ENCODE measurements at places on chromosomes 2 and 18.

- DNase-seq, result no peak
These were observed 62.6 kb upstream of the NEDD4L start for GRCh38 chr18:57981308-57982028.

DNA sequence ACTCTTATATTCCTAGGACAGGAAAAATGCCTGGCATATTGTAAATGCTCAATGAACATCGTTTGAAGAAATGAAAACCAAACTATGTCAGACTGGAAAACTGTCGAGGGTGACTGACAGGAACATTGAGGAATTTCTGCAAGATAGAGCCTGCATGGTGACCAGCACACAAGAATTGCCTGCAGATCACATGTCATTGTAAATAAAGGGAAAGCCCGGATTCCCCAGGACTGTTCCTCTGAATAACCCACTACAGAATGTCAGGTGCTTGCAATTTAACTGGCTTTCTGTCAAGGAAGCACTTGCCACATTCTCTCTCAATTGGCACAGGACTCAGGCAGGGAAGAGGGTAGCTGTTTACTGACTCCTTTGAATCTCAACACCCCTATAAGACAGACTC is 129.0 kb upstream of the REG3G start:
- no peak for DNase-seq

DNA sequence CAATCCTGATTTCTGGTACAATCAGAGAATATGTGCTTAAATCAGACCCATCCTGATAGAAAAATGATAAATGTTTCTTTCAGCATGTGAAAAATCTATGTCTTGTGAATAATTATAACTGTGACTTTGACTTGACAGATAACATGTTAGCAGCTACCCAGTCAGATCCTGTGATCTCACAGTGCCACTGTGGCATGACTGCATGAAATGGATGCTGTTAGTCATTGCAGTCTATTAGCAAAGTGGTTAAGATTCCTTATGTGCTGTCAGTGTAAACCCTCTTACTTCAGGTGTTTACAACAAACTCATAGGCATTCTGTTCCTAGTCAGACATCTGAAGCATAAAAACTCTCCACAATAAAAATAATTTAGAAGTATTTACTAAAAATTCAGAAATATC is 244.6 kb upstream of the RND3 start:
- DNase-seq, result no peak

DNA sequence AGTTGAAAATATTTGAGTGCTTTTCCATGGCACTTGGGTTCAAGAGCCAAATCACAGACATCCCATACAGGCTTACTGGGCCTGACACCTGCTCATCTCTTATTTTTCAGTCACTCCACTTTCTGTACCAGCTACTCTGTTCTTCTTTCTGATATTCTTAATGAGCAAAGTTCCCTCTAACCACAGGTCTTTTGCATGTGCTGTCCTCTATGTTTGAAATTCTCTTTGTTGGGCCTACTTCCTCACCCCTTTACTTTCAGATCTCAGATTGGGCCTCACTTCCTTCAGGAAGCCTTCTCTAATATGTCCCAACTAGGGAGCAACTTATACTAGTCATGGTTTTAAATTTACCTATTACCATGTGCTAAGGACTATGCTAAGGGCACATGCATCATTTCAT is 81.8 kb upstream of the RBMS1 start:
- DNase-seq, result no peak

DNA sequence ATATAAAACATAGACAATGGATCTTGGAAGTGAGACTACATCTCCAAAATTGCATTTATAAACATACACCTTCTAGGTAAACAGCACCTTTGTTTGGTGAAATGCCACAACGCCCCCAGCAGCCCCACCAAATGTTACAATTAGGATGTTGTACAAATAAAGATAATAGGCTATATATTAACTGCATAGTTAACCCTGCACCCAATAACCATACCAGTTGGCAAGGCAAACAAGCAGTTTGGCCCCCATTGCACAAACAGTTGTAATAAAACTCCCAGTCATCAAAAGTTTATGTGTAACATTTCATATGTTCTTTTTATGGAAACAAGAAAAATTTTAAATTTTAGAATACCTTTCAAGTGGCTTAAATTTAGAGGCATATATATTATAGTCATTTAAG is 67.3 kb downstream of the PRPF40A start:
- no peak for DNase-seq

DNA sequence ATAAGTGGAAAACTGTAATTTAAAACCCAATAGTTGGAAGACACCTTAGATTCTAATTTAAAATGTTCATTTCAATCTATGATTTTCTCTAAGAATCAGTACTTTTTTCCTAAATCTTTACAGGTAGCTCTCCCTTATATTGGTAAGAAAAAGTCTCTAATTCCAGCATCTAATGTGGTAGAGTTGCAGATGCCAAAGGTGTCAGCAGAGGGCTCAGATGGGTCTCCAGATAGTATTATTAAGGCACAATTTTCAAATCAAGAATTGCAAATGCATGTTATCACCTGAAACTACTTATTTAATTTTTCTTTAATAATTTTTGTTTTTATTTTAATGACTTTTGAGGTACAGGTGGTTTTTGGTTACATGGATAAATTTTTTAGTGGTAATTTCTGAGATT is 25.5 kb upstream of the ITGA4 start:
- no peak for DNase-seq

DNA sequence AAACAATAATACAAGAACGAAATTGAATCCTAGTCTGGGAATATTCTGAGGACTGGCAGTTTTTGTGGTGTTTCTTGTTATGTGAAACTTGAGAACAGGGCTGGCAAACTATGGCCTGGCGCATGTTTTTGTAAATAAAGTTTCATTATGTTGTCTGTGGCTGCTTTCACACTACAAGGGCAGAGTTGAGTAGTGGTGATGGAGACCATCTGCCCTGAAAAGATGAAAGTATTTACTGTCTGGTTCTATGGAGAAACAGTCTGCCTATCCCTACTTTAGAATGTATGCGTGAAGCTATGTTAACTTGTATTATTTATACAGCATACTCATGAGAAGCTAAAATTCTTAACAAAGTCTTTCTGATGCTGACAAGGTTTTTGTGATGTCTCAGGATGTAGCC is 351.9 kb downstream of the LRRTM1 start:
- no peak for DNase-seq

DNA sequence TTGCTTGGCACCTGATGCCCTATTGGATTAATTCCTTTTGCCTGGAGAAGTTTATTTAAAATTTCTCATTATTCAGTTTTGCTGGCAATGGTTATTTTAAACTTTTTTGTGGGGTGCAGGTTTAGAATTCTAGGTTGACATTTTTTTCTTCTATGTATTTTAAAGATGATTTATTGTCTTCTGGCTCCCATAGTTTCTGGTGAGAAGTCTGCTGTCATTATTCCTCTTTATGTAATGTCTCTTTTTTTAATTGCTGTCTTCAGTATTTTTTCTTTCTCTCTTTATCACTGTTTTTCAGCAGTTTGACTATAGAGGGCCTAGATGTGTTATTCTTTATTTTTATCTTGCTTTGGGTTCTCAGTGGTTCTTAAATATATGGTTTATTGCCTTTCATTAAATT is 182.2 kb upstream of the STON1 start:
- DNase-seq, result no peak

GRCh38 chr2:7604456-7604855 is 687.2 kb downstream of the RNF144A start:
- DNase-seq, result no peak

DNA sequence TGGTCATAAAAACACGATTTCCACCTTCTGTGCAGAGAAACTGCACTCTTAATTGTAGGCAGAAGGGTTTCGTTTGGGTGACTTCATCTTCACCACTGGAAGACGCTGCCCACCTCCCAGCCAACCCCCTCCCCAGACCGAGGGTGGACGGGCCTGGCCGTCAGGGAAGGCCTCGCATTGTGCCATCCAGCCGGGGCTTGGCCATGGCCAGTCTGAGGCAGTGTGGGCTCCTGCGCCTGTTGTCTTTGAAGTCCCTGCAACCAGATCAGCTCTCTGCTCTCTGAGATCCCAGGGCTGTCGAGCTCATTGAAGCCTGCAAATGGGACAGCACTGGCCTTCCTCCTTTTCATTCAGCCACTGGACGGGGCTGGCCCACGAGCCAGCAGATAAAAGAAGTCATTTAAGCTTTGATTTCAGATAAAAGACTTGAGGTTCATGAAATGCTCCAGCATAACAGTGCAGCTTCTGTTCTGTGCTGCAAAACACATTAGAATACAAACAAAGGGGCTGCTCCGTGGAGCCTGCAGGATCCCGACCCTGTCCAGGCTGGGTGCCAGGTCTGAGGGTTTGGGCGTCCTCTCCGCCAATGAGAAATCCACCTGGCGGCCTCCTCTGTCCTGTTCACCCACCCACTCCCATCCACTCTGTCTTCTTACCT is 253.5 kb downstream of the LDLRAD4 start:
- no peak for DNase-seq

- no peak for DNase-seq
These were observed 59.4 kb downstream of the DGKD start for GRCh38 chr2:233413559-233414272.

DNA sequence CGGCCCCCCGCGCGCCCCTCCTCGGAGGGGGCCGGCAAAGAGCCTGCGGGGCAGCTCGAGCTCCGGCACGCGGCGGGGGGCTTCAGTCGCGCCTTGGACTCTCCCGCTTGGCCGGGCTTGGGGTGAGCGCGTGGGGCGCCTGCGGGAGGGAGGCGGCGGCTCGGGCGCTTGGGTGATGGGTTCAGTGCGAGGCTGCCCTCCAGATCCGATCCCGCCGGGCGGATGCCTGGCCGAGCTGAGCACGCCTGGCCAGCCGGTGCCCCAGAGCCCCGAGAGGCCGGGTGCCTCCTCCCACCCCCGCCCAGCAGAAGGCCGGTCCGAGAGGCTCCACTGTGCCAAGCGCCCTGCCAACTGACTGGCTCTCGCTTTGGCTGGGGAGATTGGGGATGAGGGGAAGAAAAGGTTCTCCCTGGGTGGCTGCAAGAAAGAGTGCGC is 273 bp upstream of the NXPH2 start:
- no peak for DNase-seq

GRCh38 chr2:78677774-78678173 is 347.7 kb upstream of the REG3G start:
- no peak for DNase-seq

- DNase-seq, result no peak
These were observed 80.1 kb upstream of the MAP3K20 start for GRCh38 chr2:172995323-172996244.
